ENCODE measurements at places on chromosomes 16 and 17.

- peak; percentile 99 for DNase-seq
These were observed 24.3 kb upstream of the LASP1NB start for GRCh38 chr17:38900978-38901656.

- no peak for DNase-seq
These were observed 6.0 kb downstream of the TEKT5 start for GRCh38 chr16:10688726-10689125.

- DNase-seq: peak; percentile 84
These were observed 103.1 kb downstream of the RPTOR start for GRCh38 chr17:80647746-80648145.

DNA sequence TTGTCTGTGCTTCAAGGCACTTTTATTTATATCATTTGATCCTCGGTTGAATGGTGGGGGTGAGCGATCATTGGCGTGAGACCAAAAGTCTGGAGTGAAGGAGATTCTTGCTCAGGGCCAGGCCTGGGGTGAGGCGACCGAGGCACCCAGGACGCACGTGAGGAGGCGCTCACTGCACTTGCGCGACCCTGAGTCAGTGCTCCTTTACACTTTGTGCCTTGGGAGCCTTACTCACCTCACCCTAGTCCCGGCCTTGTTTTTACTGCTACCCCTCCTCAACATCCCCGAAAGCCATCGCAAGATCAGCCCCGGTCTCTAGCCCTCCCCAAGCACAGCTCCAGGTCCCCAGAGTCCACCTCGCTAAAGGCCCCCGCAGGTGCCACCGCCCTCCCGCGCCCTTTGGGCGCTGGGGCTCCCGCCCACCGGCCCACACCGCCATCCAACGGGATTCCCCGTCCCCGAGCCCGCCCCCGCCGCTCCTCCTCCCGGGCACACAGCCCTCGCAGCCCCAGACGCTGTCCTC lies 496 bp downstream of the EZH1 start:
- DNase-seq: peak; percentile 79

- no peak for DNase-seq
These were observed 33.5 kb downstream of the HS3ST3B1 start for GRCh38 chr17:14334276-14334840.

DNA sequence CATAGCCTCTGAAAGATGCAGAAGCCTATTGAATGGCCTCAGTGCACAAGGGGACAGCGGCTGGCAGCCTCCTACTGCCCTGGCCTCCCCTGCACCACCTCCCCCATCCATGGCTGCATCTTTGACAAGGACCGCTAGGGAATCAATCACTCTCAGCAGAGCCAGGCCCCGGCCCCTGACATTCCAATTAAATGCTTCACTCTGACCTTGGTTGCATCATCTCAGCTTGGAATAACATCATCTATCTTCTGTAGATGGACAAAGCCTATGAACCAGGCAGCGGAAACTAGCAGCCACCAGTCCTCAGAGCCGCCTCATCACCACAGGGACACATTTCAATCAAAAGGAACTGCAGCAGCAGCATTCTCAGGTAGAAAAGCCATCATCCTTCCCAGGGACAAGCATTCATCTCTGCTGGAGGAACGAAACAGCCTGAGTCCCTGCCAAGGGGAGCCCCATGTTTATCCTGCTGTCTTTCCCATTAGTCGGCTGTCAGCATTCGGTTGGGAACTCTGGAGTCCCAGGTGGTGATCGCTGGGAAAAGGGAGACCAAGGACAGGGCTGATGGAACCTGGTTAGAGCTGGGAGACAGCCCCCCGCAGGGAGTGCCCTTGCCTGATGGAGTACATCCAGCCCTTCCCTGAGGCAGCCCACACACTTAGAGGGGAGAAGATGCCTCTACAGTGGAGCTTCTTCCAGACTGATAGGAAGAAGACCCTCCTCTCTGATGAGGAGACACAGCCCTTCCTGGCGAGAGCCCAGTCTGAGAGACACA lies 11.5 kb upstream of the TMEM132E start:
- peak; percentile 20 for DNase-seq

DNA sequence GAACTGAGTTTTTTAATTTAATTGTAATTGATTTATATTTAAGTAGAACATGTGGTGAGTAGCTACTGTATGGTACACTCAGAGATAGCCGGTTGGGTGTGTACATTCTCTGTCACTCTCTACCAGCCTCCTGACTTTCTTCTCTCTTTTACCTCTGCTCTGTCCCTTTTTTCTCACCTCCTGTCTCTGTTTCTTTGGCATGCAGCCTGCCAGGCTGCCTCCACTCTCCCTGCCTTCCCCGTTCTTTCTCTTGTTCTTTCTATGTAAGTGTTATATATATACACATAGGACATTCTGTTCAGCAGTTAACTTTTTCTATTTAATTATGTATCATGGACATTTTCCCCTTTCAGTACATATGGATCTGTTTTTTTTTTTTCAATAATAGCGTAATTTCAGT lies 50.8 kb downstream of the MRTFB start:
- no peak for DNase-seq

- peak; percentile 42 for DNase-seq
These were observed 1.6 kb downstream of the HEATR3 start for GRCh38 chr16:50067290-50067853.

DNA sequence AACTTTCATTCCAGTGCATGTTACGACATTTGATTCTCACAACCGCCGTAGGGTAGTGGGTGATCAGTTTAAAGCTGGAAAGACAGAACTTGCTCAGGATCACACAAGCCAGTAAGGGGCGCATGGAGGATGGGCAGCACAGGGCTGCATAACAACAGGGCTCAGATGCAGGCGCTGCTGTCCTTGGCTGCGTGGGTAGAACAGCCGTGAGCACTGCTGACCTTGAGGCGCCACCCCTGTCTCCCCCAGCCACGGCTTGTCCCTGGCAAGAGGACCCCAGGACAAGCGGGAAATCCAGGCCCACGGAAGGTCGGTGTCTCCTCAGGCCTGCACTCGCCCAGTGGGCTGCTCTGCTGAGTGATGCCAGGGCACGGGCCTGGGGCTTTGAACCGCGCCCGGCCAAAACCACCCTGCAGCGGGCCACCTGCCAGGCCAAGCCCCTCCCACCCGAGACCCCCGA lies 84.7 kb downstream of the LMF1 start:
- DNase-seq: no peak

- no peak for DNase-seq
These were observed 234.6 kb upstream of the CDH5 start for GRCh38 chr16:66131895-66132294.

GRCh38 chr17:6303664-6304063 lies 131.3 kb downstream of the AIPL1 start:
- peak; percentile 42 for DNase-seq

GRCh38 chr17:6456914-6457687 lies 12.8 kb downstream of the PIMREG start:
- peak; percentile 81 for DNase-seq

DNA sequence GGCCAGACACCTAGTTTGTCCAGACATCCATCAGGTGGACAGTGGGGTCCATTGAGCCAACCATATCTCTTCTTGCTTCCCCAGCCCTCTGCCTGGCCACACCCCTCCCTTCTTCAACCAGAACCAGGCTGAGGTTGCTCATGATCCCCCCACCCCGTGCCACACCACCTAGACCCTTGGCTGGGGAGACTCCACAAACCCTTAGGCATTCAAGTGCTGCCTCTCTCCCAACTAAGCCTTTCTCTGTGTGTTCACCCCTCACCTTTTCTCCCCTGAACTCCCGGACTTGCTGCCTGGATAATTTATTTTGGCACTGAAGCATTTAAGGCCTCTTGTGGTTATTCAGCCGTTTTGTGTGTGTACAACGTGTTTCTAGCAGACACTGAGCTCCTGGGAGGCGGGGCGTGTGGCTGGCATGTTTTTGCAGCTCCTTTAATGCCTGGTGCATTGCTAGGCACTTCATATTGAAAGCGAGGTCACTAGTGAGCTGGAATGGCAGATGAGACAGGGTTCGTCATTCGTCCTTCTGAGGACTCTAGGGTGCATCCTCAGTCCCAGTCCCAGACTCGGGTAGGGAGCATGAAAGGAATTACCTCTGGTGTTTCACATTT lies 28.7 kb downstream of the CACNA1G start:
- no peak for DNase-seq

GRCh38 chr16:48180868-48181480 lies 25.2 kb upstream of the ABCC12 start:
- no peak for DNase-seq

GRCh38 chr17:6568184-6568758 lies 11.9 kb upstream of the PITPNM3 start:
- no peak for DNase-seq

- peak; percentile 4 for DNase-seq
These were observed 92.9 kb upstream of the CHMP6 start for GRCh38 chr17:80898716-80899115.

GRCh38 chr16:21613361-21613760 lies 14.0 kb downstream of the METTL9 start:
- DNase-seq: no peak

GRCh38 chr17:5794881-5795506 lies 210.7 kb upstream of the NLRP1 start:
- DNase-seq: no peak

DNA sequence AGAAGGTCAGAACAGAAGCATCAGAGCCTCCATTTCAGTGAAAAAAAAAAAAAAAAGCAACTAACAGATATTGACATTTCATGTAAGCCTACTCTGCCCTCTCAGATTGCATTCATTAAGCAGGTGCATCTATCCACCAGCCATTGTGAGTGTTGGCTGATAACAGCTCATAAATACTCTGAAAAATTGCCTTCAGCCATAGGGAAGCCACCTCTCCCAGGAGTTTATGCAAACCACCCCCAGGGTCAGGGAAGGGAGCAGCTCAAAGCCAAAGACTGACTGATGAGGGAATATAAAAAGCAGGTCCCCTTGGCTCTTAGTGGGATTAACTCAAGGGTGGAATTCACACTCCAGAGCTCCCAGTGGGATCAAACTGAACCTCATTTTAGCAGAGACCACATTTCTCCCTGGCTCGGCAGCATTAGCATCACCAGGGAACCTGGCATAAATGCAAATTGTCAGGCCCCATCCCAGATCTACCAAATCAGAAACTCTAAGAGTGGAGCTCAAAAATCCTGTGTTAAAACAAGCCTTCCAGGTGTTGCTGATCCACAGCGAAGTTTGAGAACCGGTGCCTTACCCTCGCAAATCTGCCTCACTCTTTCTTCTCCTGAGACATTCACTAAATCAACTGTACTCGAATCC lies 14.2 kb downstream of the APOH start:
- no peak for DNase-seq

DNA sequence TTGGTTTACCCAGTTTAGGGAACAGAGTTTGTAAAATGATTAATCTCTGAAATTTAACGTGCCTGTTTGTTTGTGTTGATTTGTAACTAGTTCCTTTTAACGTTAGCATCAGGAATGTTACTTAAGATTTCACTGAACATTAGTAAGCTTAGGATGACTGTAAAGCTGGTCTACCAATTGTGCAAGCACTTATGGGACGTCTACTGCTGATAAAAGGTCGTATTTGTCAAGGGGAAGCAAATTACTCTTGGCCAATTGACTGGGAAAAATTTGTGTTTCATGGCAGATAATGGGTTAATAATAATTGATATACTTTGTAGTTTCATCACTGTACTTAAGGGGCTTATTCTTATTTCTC lies 11.8 kb downstream of the METTL9 start:
- DNase-seq: no peak

DNA sequence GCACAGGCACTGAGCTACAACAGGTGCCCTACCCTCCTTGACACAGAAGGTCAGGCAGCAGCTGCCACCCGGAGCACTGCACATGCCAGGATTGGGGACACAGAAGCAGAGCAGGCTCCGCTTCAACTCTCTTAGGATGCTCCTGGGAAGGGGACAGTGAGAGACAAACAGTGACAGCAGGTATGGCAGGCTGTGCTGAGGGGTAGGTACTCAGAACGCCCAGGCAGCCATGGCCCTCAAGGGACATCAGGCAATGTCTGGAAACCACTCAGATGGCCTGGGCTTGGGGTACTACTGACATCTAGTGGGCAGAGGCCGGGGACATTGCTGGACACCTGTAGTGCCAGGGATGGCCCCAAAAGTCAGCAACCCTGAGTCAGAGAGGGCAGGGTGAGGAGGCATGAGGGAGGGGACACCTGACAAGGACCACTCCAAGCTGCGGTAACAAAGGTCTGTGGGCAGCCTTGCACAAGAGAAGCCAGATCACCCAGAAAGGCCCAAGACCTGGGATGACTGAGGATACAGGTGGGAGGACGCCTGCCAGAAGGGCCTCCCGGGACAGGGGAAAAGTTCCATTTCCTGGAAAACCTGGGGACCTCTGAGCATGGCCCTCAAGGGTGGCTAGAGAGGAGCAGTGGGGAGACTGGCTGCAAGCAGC lies 21.2 kb downstream of the PEMT start:
- peak; percentile 22 for DNase-seq

GRCh38 chr17:31308372-31309334 lies 5.2 kb downstream of the EVI2B start:
- DNase-seq: no peak
